GM12878 (cell line): ENCODE measurements at places on chromosomes 12 and 14.

DNA sequence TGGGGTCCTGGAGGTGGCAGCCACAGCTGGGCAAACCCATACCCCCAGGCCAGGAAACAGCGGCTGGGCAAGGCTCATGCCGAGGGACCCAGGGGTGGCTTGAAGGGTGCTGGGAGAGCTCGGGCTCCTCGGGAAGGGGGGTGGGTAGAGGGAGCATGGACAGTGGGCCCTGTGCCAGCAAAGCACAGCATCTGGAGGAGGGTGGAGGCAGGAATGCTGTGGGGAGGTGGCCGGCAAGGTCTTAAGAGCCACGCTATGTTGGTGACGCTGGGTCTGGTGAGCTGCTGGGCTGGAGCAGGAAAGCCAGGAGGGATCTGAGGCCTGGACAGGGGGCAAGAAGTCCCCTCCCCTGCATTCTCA lies 48.2 kb upstream of the DLK1 start:
- no peak for DNase-seq

GRCh38 chr14:27063959-27064358 lies 466.1 kb upstream of the NOVA1 start:
- no peak for DNase-seq

DNA sequence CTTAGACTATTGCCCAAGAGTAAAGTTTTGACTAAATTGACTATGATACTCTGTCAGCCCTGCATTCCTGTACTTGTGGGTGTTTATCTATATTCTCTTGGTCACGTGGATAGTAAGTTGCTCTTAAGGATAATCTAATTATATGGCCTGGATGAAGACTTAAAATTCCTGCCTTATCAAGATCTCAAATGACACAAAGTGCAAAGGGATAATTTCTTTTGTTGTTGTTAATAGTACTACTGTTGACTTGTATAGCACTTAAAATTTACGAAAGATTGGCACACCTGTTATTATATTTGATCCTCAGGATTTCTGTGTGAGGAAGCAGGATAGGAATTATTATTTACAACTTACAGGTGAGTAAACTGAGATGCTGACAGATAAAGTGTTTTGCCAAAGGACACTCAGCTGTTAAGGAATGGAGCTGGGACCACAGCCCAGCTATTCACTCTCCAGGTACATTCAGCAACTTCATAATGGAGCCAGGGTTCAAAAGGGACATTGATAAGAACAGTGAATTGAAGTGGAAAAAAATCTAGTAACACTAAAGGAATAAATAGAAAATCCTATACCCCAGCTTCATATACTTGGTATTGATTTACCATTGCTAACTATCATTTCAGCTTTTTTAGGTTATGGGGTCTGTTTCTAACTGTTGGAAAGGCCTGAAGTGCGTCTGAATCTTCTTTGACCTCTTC lies 53.4 kb upstream of the EVL start:
- no peak for DNase-seq

DNA sequence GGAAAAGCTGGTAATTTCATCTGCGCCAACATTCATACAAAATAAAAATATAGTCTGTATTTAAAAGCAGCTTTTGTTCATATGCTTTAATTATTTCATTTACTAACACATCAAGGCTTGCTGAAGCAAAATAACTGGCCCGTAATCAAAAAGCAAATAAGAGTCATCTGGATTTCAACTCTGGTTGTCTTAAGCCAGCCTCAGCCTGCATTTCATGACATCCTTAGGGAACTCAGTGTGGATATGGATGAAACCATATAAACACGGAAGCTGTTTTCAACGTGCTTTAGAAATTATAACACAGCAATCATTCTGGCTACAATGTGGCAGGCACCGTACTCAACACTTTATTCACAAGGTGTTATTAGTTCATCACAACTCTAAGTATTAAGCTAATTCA lies 852 bp downstream of the COX16 start:
- no peak for DNase-seq

DNA sequence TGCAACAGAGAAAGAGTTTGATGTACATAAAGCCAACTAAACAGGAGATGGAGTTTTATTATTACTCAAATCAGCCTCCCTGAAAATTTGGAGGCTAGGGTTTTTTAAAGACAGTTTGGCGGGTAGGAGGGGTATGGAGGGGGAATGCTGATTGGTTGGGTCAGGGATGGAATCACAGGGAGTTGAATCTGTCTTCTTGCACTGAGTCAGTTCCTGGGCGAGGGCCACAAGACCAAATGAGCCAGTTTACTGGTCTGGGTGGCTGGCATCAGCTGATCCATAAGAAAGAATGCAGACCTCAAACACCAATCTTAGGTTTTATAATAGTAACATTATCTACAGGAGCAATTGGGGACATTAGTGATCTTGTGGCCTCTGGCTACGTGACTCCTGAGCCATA lies 64.9 kb downstream of the RIN3 start:
- no peak for DNase-seq

DNA sequence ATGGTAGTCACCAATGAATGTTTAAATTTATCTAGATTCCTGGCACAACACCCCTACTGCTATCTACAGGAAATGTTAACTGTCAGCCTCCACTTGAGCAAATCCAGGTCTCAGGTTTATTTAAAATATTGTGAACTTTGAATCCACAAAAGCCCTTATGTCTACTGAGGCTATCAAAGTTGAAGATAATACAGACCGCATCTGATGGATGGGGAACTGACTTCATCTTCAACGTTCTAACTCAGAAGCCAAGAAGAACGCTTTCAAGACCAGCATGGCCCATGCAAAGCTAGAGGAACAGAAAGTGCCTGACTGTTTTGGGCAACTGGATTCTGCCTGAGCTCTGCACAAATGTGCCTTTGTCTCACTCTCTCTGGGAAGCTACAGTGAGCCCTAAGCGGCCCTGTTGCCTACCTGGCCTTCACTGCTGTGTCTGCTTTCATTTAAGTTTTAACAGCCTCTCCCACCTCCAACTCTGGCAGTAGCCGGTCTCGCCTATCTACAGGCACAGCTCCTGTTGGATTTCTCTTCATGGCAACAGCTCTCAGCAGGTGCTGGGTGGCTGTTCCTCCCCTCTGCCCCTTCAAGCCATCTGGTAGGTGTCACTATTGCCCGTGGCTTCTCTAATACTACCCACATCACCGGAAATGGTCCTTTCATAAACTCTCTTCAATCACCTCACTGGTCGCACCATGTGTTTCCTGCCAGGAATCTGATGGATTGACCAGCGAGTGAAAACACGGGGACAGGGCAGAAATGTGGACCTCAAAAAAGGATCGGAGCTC lies 112.1 kb upstream of the OVCH1 start:
- DNase-seq, result no peak

DNA sequence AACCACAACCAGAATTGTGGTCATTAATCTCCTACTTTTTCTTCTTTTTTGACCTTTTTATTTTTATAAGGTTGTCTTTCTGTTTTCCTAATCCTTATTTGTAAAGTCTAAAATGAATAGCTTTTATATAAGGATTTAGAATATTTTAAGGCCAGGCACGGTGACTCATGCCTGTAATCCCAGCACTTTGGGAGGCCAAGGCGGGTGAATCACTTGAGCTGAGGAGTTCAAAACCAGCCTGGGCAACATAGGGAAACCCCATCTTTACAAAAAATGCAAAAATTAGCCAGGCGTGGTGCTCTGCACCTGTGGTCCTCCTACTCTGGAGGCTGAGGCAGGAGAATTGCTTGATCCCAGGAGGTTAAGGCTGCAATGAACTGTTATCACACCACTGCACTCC lies 55.1 kb downstream of the IFT81 start:
- no peak for DNase-seq
